Osteoblast (primary cell): ENCODE measurements at places on chromosomes 1 and 21. TPM values are rescaled to one million over a fixed set of nuclear protein-coding genes. Genes with fewer than 3 reads are reported as not detected.

The PDE4B gene
- total RNA-seq: 19.2 and 21.4 TPM in 2 replicates

The BSND gene
- not detected in 2 replicates for total RNA-seq

The DNALI1 gene
- 6.5 and 7.2 TPM in 2 replicates for total RNA-seq

The OLIG1 gene
- total RNA-seq: not detected in 2 replicates

The C1orf105 gene
- not detected in 2 replicates for total RNA-seq

The IL12RB2 gene
- total RNA-seq: not detected in 2 replicates

The NOTCH2NLA gene
- 93.4 and 94.5 TPM in 2 replicates for total RNA-seq

The PLPP3 gene
- 243 and 286 TPM in 2 replicates for total RNA-seq

The LIN9 gene
- 2.5 and 3.2 TPM in 2 replicates for total RNA-seq

The TAL1 gene
- not detected in 2 replicates for total RNA-seq

The NHLH1 gene
- total RNA-seq: under 0.01 TPM in 1 of 2 replicates, not detected in the other

The SNX7 gene
- 78.9 and 86.6 TPM in 2 replicates for total RNA-seq

The BRDT gene
- total RNA-seq: not detected in 2 replicates

The ACOT11 gene
- 2.9 and 3.8 TPM in 2 replicates for total RNA-seq

The IL19 gene
- not detected in 2 replicates for total RNA-seq

The MYCL gene
- total RNA-seq: 0.72 and 0.88 TPM in 2 replicates

The KCNAB2 gene
- total RNA-seq: 5.0 and 5.8 TPM in 2 replicates

The LCE1D gene
- not detected in 2 replicates for total RNA-seq

The S1PR1 gene
- total RNA-seq: 25.7 and 27.1 TPM in 2 replicates

The CD101 gene
- under 0.01 TPM in 2 replicates for total RNA-seq

The SPOCD1 gene
- total RNA-seq: 58.6 and 67.8 TPM in 2 replicates

The COL8A2 gene
- total RNA-seq: 12.7 and 15.2 TPM in 2 replicates

The CFH gene
- 145 and 164 TPM in 2 replicates for total RNA-seq

The CDC42SE1 gene
- total RNA-seq: 44.8 and 49.6 TPM in 2 replicates

The SDE2 gene
- total RNA-seq: 16.5 and 19.9 TPM in 2 replicates

The KNCN gene
- not detected in 2 replicates for total RNA-seq

The TNFRSF8 gene
- total RNA-seq: under 0.01 and 0.29 TPM in 2 replicates

The A3GALT2 gene
- under 0.01 TPM in 1 of 2 replicates, not detected in the other for total RNA-seq

The DENND2D gene
- 4.7 and 5.0 TPM in 2 replicates for total RNA-seq

The FMO3 gene
- 44.5 and 63.9 TPM in 2 replicates for total RNA-seq

The ZBED6 gene
- 38.9 and 47.0 TPM in 2 replicates for total RNA-seq

The ERO1B gene
- 2.9 and 4.7 TPM in 2 replicates for total RNA-seq

The DIRAS3 gene
- total RNA-seq: 2.1 and 4.0 TPM in 2 replicates

The C2CD2 gene
- 33.9 and 40.9 TPM in 2 replicates for total RNA-seq

The PLA2G2C gene
- not detected in 2 replicates for total RNA-seq

The LAMC2 gene
- total RNA-seq: 3.3 and 3.5 TPM in 2 replicates

The HES2 gene
- not detected in 2 replicates for total RNA-seq

The FMO2 gene
- total RNA-seq: 2.7 and 2.9 TPM in 2 replicates

The PRAMEF14 gene
- not detected in 2 replicates for total RNA-seq

The FMN2 gene
- 9.7 and 11.2 TPM in 2 replicates for total RNA-seq

The CYP4A22 gene
- total RNA-seq: not detected in 2 replicates

The MATN1 gene
- total RNA-seq: under 0.01 TPM in 1 of 2 replicates, not detected in the other

The DIP2A gene
- 22.8 and 27.4 TPM in 2 replicates for total RNA-seq

The DDX20 gene
- 15.6 and 19.2 TPM in 2 replicates for total RNA-seq

The TSPAN1 gene
- 0.59 and 1.1 TPM in 2 replicates for total RNA-seq

The LCE3D gene
- total RNA-seq: not detected in 2 replicates
